ENCODE measurements at places on chromosomes 4 and X.

- no peak for DNase-seq
Measured at GRCh38 chr4:8746523-8747466, 124.8 kb downstream of the HMX1 start.

GRCh38 chr4:133129237-133129636, 19.9 kb upstream of the PCDH10 start:
- no peak for DNase-seq

DNA sequence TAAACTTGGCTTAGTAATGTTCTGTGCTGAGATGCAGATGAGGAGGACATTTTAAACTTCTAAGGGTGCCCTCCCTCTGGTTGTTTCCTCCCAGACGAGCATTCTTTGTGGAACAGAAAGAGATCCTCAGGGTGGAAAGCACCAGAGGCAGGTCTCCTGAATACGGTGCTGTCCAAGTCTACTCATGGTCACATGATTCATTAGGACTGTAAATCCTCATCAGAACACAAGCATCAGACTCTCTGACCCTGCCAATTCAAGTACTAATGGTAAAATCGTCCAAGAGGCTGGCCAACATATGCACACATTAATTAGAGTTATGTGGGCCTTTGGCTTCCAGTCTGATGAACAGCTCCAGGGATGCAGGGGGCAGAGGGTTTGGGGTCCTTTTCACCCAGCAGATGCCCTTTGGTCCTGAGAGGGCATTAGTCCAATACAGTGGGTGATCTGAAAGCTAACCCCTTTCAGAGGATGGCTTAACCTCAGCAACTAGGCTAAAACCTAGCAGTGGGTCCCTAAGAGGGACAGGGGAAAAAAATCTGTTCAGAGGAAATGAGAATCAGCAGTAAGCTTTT, 18.2 kb downstream of the HAND2 start:
- no peak for DNase-seq

- no peak for DNase-seq
Measured at GRCh38 chr4:6754481-6755087, 27.9 kb upstream of the KIAA0232 start.

DNA sequence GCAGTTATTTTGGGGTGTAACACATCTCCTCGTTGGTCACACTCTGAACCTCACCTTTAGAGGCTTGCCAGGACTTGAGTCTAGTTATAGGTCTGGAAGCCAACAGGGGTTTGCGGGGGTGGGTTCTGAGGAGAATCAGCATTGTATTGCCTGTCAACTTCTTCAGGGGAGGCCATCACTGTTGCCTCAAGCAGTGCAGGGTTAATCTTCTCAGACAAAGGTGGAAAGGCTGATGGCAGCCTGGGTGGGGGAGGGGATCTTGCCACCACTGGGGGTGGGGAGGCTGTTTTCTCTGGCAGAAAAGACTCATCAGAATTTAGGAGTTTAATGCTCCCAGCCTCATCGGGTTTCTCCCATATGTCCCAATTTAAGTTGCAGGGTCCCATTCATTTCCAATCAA, 387.8 kb downstream of the PRR32 start:
- DNase-seq: no peak

GRCh38 chrX:39164212-39164611, 363.0 kb downstream of the MID1IP1 start:
- DNase-seq: no peak

DNA sequence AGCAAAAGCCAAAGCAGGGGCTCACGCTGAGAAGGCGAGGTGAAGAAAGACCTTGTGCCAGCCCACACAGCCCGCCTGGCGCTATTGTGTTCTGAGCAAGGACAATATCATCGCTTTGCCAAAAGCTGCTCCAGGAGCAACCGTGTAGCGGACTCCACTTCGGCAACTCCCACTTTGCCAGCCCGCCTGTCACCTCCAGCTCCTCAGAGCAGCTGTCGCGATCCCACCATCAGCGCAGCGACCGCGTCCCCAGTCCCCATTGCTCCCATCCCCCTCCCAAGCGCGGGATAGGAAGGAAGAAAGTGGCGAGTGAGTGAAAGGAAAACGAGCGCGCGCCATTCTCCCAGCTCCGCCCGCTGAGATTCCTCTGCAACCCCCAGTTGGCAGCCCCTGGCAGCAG, 759 bp downstream of the ZC4H2 start:
- DNase-seq: peak; percentile 4

GRCh38 chr4:99091216-99091575, 2.6 kb upstream of the ADH5 start:
- DNase-seq: no peak

DNA sequence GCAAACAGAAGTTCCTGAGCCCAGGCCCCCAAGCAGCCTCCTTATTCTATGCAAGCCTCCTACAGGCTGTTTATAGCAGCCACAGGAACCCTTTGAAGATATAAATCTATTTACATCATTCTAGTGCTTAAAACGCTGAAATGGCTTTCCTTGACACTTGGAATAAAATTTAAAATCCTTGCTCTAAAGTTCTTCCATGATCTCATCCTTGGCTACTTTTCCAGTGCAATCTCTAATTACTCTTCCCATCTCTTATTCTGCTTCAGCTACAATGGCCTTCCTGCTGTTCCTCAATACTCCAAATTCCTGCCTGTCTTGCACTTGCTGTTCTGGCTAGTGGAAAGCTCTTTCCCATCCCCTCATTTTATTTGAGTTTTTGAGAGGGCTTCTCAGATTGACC, 634.2 kb upstream of the NR3C2 start:
- no peak for DNase-seq

DNA sequence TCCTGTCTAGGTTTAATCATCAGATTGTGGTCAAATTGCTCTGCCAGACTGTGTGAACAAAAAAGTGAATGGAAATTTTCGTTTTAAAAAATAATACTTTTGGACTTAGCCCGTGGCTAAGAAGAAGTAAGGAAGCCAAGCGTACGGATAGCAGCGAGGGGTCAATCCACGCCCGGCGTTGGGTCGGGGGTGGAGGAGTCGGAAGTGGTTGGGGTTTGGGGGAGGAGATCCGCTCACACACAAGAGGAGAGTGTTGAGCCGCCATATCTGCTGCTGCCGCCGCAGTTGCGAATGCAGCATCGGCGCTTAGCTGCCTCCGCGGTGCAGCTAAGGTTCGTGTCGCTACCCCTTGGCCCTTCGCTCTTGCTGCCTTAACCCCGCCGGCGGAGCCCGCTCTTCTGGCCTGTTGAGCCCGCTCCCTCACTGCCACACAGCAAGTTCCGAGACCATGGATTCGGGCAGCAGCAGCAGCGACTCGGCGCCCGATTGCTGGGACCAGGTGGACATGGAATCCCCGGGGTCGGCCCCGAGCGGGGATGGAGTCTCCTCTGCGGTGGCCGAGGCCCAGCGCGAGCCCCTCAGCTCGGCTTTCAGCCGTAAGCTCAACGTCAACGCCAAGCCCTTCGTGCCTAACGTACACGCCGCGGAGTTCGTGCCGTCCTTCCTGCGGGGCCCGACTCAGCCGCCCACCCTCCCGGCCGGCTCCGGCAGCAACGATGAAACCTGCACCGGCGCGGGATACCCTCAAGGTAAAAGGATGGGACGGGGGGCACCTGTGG, at the start of gene GSPT2:
Gene GSPT2, plus strand, starts transcription at position 264 of the 779 bp plus-strand sequence. Its CDS starts 185 bp downstream, at position 449.
- peak; percentile 70 for DNase-seq

DNA sequence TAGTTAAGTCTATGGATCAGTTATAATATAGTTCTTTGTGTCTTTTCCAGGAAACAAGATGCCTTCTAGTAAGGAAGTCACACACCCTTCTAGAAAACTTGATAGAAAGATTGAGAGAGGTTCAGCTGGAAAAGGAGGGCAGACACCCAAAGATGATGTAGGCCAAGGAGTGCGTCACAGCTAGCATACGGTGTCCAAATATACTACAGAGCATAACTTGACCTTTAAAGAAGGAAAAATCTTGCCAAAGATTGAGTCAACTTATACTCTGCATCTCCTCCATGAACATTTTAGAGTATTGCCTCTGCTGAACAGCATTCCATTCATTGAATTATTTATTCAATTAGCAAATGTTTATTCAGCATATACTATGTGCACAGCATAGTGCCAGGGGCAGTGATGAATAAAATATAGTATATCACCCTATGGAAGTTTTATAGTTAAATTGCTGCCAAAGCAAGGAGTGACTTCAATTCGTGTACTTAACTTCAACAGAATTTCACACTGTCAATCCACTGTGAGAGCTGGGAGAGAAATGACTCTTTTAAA, 51.9 kb upstream of the SLC6A14 start:
- DNase-seq: no peak

- no peak for DNase-seq
Measured at GRCh38 chr4:117740736-117741135, 293.6 kb upstream of the NDST3 start.

DNA sequence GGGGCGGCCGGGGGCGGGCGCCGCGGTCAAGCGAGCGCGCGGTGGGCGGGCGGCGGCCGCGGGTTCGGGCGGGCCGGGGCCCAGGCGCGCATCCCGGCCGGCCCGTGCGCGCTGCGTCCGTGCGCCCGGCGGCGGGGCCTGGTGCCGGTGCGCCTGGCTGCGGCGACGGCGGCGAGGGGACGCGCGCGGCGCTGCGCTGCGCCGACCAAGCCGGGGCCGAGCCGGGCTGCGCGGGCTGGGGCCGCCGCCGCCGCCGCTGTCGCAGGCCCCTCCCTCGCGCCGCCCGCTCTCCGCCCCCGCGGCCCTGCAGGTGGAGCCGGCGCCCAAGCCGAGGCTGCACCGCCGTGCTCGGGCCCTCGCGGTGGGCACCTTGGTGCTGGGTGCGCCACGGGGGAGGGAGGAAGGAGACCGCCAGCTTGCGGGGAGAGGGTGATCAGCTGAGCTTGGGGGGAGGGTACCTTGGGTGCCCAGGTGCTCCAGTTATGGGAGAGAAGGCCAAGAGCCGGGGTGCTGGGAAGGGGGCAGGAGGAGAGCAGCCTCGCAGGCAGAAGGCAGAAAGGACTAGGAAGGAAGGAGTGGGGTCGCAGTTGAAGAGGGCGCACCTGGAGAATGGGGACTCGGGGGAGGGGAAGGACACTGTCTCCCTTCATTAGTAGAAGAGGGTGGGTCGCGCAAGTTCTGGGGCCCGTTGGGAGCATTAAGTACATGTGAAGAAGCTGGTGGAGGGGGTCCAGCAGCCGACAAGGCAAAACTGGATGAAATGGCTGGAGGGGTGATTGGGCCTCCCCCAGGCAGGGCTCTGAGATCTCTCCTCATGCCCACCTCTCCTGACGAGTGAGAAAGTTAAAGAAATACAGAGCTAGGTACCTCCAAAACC, at the start of gene PPP2R2C:
Gene PPP2R2C, minus strand, starts transcription at position 228 of the 877 bp plus-strand sequence. CDS start 385 bp downstream, outside the sequence.
- no peak for DNase-seq

- DNase-seq: no peak
Measured at GRCh38 chr4:168666531-168666930, 169.7 kb downstream of the PALLD start.

All from putamen (tissue), 1 donor.